ENCODE measurements at places on chromosomes 16 and 17. TPM values are rescaled to one million over a fixed set of nuclear protein-coding genes. Genes with fewer than 3 reads are reported as not detected.

IFI35 gene
- total RNA-seq = 7.2 TPM

GPS1 gene
- total RNA-seq = 35.5 TPM

KARS1 gene
- 74.2 TPM for total RNA-seq

TBL3 gene
- 17.5 TPM for total RNA-seq

PRR14 gene
- total RNA-seq = 8.4 TPM

SLC16A6 gene
- total RNA-seq = 2.5 TPM

KRTAP1-5 gene
- total RNA-seq = 14.1 TPM

CD300A gene
- 6.0 TPM for total RNA-seq

ZBTB4 gene
- total RNA-seq = 16.7 TPM

SNAI3 gene
- total RNA-seq = 0.79 TPM

KRTAP9-8 gene
- 8.5 TPM for total RNA-seq

CASKIN2 gene
- total RNA-seq = 7.1 TPM

CNTNAP4 gene
- 5.4 TPM for total RNA-seq

SEZ6L2 gene
- total RNA-seq = 2.9 TPM

PITPNM3 gene
- total RNA-seq = 6.0 TPM

USP10 gene
- total RNA-seq = 43.6 TPM

EME2 gene
- 5.5 TPM for total RNA-seq

CSH2 gene
- not detected for total RNA-seq

PLXDC1 gene
- total RNA-seq = 5.4 TPM

CMTM2 gene
- total RNA-seq = 2.5 TPM

KRT39 gene
- total RNA-seq = 6.4 TPM

CNTD1 gene
- 0.20 TPM for total RNA-seq

LRRC37A gene
- total RNA-seq = 2.5 TPM

CDIP1 gene
- total RNA-seq = 6.6 TPM

DNAAF1 gene
- total RNA-seq = not detected

TBC1D3C gene
- total RNA-seq = not detected

CETP gene
- total RNA-seq = 2.9 TPM

TBC1D3K gene
- total RNA-seq = not detected

KRTAP4-1 gene
- total RNA-seq = 3.6 TPM

CCDC78 gene
- total RNA-seq = 0.20 TPM

SPATA22 gene
- 0.39 TPM for total RNA-seq

AGRP gene
- not detected for total RNA-seq

NLGN2 gene
- 8.8 TPM for total RNA-seq

SLC47A2 gene
- 0.39 TPM for total RNA-seq

MARVELD3 gene
- total RNA-seq = 3.0 TPM

PRSS21 gene
- total RNA-seq = not detected

CDH8 gene
- 5.6 TPM for total RNA-seq

GSDMA gene
- 21.1 TPM for total RNA-seq

FBXL19 gene
- 9.8 TPM for total RNA-seq

WNT9B gene
- not detected for total RNA-seq

FAM222B gene
- 3.6 TPM for total RNA-seq

RAB26 gene
- 1.6 TPM for total RNA-seq

GOSR1 gene
- 26.0 TPM for total RNA-seq

AURKB gene
- 12.4 TPM for total RNA-seq

TOM1L1 gene
- total RNA-seq = 24.9 TPM

TPPP3 gene
- 22.6 TPM for total RNA-seq

LONP2 gene
- 65.1 TPM for total RNA-seq

AANAT gene
- not detected for total RNA-seq

TOX3 gene
- total RNA-seq = 0.49 TPM
